ENCODE measurements at places on chromosomes 3 and 15. TPM values are rescaled to one million over a fixed set of nuclear protein-coding genes. Genes with fewer than 3 reads are reported as not detected.

DNA sequence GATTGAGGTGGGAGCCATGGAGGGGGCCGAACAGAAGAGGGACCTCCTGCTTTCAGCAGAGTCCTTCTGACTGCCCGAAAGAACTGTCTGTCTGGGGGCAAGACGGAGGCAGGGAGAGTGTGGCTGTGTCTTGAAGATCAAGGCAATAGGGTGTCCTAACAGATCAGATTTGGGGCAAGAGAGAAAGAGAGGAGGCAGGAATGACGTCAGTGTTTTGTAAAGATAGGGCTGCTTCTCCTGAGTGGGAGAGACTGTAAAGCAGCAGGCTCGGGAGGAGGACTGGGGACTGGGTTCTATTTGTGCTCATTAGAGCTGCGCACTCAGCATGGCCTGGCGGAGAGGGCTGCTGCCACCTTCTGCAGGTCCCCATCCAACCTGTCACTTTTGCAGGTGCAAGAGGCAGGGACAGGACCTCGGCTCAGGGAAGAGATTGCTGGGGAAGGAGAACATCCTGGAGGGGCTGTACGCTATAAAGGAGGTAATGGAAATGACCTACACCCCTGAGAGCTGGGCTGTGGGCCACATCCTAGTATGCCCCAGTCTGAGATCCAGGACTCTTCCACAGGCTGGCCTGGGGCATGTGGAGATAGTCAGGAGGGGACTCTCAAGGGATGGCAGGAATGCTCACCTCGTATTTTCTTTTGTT, 29.0 kb upstream of the FGD5 start:
- no peak for DNase-seq

DNA sequence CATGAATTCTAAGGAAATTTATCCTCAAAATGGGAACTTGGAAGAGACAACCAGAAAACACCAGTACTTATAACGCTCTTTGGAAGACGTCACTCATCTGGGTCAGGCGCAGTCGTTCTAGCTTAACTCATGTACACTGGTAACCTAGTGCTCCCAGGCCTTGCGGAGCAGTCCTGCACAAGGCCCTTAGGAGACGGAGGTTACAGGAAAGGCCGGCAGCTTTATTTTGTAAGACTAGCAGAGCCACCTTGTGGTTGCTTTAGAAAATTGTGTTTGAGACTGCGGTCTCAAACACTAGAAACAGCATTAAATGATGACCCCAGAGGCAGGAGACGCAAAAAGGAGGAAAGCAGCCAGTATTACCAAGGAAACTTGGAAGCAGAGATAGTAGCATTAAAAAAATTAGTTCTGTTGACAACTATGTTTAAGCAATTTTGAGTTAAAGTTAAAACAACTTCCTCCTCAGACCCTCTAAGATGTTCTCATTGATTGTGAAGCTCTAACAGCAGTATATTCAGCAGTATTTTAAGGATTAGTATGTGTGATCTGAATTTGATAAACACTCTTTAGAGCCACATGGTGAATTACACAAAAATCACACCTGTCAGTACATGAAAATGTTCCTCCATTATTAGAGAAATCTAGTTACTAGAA, 141.9 kb upstream of the C2CD4B start:
- DNase-seq = peak; percentile 37

- DNase-seq = no peak
These were observed 11.6 kb downstream of the LPP start for GRCh38 chr3:188165596-188165995.

- no peak for DNase-seq
These were observed at the start of gene PLA2G4F for GRCh38 chr15:42156243-42156922. TSS of gene PLA2G4F (minus strand) at chr15:42156636. CDS start at chr15:42156549, 87 bp downstream.

DNA sequence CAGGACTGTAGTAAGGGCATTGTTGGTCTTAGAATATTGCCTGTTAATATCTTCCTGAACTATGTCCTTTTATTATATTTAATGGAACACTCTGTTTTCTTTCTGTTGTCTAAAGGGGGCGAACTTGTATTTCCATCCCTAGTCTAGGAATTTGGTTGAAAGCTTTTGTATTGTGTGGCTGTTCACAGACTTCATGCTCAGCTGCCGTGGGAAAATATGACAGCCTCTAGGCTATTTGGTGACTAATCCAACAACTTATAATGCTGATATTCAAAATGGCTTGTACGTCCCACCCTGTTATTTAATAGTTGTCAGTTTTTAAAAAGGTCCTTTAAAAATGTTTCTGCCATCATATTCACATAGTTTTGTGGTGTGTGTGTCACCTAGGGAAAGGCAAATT, 202.6 kb downstream of the KLHL25 start:
- no peak for DNase-seq

DNA sequence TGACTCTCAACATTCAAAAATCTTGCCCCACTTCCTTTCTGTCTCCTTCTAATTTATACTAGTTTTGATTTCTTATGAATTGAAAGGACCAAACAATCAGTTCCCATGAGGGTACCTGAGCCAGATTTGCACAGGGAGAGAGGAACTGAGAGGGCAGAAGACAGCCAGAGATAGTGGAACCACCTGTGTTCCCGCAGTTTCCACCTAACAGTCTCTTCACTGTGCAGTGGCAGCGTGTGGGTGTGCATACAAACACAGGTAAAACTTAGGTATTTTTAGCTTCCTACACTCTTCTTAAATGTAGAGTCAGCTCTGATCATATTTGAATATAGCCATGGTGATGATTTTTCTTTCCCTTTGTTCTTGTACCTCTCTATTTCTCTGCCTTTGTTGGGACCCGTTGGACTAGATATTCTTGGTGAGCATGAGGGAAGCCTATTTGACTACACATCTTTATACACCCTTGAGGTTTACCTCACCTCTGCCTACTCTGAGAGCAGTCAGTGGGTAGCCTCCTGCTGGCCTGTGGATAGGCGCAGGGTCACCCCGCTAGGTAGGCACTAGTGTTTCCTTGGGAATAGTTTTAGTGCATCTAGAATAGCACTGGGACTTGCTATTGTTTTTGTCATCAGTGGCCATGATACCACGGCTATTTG, 58.8 kb downstream of the MAP3K13 start:
- DNase-seq = no peak

DNA sequence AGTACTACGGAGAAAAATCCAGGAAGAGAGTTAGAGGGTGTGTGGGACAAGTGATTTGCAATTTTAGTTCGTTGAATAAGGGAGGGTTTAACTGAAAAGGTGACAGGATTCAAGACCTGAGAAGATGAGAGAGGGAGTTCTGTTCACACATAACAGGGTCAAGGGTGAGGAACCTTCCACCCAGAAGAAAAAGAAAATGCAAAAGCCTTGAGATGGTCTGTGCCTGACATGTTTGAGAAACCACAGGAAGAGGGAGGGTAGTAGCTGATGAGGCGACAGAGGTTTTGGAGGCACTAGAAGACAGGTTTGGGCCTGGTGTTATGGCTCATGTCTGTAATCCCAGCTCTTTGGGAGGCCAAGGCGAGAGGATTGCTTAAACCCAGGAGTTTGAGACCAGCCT, 591 bp upstream of the SLC25A20 start:
- no peak for DNase-seq

- DNase-seq = no peak
These were observed 39.4 kb upstream of the FRMD4B start for GRCh38 chr3:69425249-69425648.

- no peak for DNase-seq
These were observed 96.5 kb downstream of the ARHGEF26 start for GRCh38 chr3:154217671-154218070.

DNA sequence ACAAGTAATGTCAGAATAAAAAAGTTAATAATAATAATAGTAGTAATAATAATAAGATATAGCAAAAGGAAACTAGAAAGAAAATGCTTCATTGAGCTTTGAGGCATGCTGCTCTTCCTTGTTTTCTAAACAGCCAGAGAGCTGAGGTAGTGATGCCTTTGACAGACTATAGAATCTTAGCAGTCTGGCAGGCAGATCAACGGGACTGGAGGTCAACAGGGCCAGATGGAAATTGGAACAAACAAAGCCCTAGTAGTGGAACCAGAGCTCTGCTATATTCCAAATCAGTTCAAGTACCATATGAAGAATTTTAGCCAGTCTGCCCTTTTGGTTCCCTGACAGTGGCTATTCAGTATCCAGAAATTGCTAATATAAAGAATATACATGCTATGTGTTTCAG, 278.6 kb downstream of the NLGN1 start:
- no peak for DNase-seq

DNA sequence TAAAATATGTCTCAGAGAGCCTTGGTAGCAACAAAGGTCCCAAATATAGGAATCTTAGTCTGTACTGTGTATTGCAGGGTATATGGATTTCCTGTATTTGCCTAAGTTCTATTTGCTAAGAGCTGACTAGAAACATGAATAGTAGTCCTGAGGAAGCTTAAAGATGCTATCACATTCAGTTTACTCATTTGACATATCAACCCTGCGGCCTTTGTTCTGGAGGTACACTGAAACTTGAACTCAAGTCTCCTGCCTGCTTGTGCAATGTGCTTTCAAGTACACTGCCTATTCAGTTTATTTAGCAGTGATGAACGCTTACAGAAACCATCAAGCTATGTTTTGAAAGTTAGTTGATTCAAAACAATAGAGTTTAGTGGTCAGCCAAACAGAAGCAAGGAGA, 21.1 kb downstream of the IL1RAP start:
- no peak for DNase-seq

GRCh38 chr3:25652921-25653320, 11.8 kb downstream of the TOP2B start:
- DNase-seq = no peak

DNA sequence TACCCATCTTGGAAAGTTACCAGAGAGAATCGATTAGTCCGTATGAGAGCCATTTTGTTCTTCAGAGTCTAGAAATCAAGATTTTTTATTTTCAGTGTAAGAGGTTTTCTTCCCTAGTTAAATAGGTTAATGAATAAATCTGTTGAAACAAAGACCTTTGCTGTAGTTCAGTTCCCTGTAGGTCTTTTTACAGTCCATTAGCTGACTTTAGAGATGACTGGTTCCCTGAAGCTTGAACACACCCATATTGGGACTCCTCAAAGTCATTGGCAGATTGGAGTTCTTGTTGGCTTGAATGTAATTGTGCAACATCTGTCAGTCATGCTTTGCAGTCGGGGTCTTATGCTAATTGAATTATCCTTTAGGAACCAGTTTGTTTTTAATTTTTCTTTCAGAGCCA, 45.3 kb downstream of the SEMA6D start:
- no peak for DNase-seq

GRCh38 chr15:53472883-53473282, 286.6 kb downstream of the WDR72 start:
- DNase-seq = no peak

GRCh38 chr3:124887177-124887931, at the start of gene ITGB5:
TSS of gene ITGB5 (minus strand) at chr3:124887365. CDS start at chr3:124887000, 365 bp downstream.
- DNase-seq = peak; percentile 83

GRCh38 chr3:127823426-127823857, 1.1 kb upstream of the MGLL start:
- DNase-seq = no peak

DNA sequence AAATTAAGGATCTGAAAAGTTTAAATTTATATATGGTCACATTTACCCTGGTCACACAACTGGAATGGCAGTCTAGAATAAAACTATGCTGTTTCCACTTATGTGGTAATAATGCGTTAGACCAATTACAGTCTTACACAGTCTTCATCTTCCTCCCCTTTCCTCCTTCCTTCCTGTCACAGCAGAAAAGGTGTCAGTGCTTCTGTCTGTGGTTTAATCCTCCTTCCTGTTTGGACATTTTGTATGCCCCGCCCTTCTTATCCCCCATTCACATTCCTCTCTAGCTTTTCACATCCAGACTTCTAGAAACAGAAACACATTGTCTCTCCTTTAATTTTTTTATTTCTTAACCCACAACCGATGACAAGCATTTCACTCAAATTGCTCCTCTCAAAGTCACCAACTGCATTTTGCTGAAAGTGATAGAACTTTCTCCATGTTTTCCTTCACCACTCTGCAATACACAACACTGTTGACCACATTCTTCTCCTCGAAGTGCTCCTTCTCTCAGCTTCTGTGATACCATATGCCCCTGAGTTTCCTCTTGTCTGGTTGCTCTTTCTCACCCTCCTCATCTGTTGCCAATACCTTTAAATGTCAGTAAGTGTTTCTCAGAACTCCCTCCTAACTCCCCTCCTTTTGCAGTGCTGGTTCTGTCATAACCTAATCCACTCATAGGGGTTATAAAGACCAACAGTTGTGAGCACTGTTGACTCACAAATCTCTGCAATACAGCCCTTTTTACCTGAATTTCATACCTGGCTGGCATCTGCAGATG, 271.6 kb downstream of the UBE2E2 start:
- DNase-seq = no peak

DNA sequence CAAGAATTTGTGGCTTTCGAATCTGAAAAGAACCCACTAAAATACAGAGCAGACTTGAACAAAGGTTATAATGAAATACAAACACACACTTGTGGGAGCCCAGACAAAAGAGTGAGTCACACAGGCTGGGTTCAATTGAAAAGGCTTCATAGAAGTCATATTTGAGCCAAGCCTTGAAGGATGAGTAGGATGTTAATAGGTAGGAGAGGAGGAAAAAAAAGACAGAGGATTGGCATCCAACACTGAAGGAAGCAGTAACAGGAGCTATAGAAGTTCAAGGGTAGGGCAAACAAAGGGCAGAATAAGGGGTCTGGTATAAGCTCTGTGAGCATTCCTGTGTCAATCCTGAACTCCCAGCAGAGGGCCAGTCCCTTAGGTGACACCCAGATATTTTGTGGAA, 325.4 kb downstream of the FOXP1 start:
- DNase-seq = no peak

DNA sequence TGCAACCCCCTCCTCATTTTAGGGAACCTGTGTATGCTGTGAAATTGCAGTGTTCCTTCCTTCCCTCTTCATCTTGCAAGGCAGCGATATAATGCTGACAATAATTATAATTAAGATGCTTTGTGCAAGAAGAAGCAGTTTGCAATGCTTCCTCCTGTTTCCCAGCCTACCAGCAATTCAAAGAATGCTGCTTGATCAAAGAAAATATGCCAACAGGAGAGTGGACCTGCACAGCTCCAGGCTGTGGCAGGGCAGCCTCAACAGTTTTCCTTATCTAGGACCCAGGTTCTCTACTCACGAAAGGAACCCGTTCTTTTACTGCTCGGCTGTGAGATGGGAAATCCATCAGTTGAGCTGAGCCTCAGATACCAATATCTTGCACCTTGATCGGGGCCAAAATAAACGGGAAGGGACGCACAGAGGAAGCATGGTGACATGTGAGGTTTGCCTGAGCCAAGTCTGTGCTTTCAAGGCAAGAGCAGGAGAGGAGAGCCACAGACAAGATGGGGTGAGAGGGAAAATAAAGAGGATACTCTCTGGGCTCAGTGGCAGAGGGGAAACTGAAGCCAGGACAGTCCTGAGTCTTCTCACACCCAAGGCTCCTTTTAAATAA, 22.6 kb upstream of the LRTM1 start:
- DNase-seq = no peak

GRCh38 chr15:57887825-57888224, 177.7 kb downstream of the ALDH1A2 start:
- DNase-seq = no peak

- DNase-seq = no peak
These were observed 8.1 kb upstream of the PHC3 start for GRCh38 chr3:170189398-170190256.

- no peak for DNase-seq
These were observed 22.9 kb downstream of the MITF start for GRCh38 chr3:69761896-69762767.

Gene GABRR3
- total RNA-seq = not detected

Gene SSUH2
- not detected for total RNA-seq

Gene CFAP20DC
- total RNA-seq = not detected

Gene PIGX
- total RNA-seq = 26.4 TPM

Gene C3orf49
- total RNA-seq = not detected

Gene MUC13
- not detected for total RNA-seq

Gene ATP13A5
- total RNA-seq = not detected

Gene AADAC
- not detected for total RNA-seq

Gene CPEB1
- 2.4 TPM for total RNA-seq

Gene NEK10
- under 0.01 TPM for total RNA-seq

Gene SUCNR1
- total RNA-seq = not detected
